ENCODE measurements at places on chromosomes 1 and 21. TPM values are rescaled to one million over a fixed set of nuclear protein-coding genes. Genes with fewer than 3 reads are reported as not detected.

- no peak for DNase-seq
Measured at GRCh38 chr1:110087812-110088738, 17.6 kb upstream of the ALX3 start.

- DNase-seq = no peak
Measured at GRCh38 chr1:200676829-200677228, 7.1 kb upstream of the DDX59 start.

DNA sequence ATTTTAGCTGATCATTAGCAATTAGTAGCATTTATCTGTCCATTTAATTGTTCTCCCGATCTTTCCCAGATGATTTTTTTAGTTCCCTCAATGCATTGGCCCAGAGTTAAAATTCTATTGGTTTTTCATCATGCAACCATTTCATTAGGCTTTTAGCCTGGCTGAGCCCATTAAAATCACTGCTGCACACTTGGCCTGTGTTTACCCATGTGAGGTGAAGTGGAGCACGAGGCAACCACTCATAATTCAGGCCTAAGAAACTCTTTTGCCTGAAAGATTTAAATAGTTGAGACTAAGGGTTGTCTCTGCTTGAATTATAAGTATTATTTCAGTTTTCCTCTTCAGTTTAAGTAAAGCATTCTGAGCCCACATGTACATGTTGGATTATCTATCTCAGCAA, 889.0 kb upstream of the ADGRL4 start:
- no peak for DNase-seq

- DNase-seq = no peak
Measured at GRCh38 chr1:98054786-98055185, 134.0 kb upstream of the DPYD start.

DNA sequence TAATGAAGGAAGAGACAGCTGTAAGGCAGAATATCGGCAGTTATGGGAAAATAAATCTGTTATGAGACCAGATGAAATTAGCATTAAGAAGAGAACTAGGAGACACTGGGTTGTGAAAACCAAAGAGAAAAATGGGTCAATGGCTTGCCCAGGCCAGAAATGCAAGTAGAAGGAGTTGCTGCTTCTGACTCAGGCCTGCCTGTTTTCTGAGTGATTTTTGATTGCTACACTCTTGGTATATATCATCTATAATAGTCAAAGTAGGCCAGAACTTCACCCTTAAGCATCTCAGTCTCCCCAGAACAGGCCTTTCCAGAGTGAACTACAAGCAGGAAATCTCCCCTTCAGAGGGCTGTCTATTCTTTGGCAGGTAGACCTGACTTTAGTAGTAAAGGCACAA, 107.0 kb downstream of the NRIP1 start:
- DNase-seq = no peak

- DNase-seq = no peak
Measured at GRCh38 chr21:39159342-39160063, 23.7 kb downstream of the PSMG1 start.

DNA sequence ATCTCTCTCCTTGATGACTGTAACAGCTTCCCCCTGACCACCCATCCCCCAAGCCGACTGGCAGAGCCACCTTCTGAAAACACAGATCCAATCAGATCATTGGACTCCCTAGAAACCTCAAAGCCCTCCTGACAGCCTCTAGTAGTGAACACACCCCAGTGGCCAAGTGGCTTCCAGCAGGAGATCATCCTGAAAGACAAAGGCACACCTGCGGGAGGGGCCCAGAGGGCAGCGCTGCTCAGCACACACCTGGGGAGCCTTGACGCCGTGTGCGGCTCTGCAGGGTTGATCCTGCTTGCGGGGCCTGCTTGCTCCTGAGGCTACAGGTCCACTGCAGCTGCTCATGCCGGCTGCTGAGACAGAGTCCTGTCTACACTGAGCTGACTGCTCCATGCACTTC, 41.5 kb downstream of the SLC66A1 start:
- no peak for DNase-seq

GRCh38 chr1:100543640-100544039, 5.7 kb downstream of the GPR88 start:
- no peak for DNase-seq

DNA sequence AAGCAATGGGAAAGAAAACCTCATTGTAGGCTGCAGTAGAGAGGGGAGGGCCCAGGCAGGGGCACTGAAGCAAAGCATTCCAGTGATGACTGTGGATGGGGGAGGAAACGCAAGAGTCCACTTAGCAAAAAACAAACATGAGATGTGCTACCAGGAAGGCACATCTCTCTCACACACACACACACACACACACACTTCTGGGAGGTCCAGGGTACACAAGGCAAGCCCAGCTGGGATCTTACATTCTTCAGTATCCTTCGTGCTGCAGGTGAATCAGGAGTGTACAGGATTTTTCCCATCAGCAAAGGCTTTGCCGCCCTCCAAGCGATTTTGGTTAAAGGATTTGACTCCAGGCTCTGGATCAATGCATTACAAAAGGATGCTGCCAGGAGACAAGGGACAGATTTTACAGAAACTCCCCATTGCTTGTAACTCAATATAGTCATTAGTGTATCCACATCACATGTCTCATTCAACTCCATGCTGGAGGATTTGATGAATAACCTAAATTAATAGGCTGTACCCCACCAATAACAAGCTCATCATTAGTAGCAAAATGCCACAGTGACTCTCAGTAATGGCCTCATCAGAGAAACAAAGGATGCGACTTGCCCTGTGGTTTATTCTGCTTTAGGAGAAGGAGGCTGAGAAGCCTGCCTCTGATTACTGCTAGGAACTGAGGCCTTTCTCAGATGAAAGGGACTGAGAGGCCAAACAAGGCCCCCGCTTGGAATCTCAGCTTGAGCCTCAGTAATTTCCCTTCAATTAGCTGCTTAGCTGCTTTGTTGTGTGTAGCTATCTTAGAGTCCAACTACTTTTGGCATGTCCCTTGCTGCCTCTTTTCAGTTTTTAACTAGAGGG, 41.6 kb downstream of the ABCA4 start:
- no peak for DNase-seq

DNA sequence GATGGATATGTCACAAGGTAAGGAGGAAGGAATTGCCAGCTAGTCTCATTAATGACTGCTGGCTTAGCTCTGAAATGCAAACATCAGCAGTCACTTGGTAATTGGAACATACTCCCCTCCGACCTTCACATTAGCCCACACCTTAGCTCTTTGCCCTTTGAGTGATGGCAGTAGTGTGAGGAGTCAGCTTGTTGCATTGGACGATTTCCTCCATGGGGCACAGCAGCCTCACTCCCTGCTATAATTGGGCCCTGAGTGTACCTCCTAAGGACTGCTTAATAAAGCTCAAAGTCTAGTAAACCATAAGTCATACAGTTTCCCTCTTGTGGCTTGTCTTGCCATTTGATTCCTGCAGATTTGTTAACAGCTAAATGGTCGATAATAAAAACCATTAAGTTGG, 19.4 kb downstream of the METTL13 start:
- no peak for DNase-seq

GRCh38 chr1:61245696-61246400, 163.5 kb downstream of the NFIA start:
- no peak for DNase-seq

OR2L8 gene
- polyA plus RNA-seq = not detected

PLA2G2C gene
- 0.06 TPM for polyA plus RNA-seq

KDM1A gene
- 122 TPM for polyA plus RNA-seq

KIF2C gene
- polyA plus RNA-seq = 43.9 TPM

TEDDM1 gene
- polyA plus RNA-seq = 0.24 TPM

C1QB gene
- polyA plus RNA-seq = 17.1 TPM

MAP1LC3C gene
- 1.3 TPM for polyA plus RNA-seq

RGS18 gene
- polyA plus RNA-seq = 3.2 TPM

HES3 gene
- not detected for polyA plus RNA-seq

DENND2C gene
- 4.2 TPM for polyA plus RNA-seq

KCNN3 gene
- polyA plus RNA-seq = 2.5 TPM

CFAP45 gene
- polyA plus RNA-seq = 9.0 TPM
